ENCODE measurements at places on chromosomes 5 and 9.
A peak's percentile ranks its signal among the peaks of the same experiment; 100 is the strongest.

DNA sequence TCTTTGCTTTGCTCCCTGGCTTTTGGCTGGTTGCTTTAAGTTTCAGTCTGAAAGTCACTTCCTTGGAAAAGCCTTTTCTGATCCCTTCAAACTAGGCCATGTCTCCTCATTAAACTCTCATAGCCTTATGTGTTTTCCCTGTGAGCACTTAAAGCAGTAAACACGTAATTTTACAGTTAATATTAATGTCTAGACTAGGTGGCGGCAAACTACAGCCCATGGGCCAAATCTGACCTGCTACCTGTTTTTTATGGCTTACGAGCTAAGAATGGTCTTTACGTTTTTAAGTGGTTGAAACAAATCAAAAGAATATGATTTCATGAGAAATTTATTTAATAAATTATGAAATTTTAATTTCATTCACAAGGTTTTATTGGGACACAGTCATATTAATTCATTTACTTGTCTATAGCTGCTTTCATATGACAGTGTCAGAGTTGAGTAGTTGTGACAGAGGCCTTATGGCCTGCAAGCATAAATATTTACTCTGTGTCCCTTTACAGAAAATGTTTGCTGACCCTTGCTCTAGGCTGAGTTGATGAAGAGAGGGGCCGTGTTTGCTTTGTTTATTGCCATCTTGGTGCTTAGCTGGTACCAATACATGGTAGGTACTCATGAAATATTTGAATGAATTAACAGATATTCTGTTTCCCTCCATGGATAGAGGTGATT is 7.4 kb downstream of the SLC44A1 start:
- DNase-seq, result no peak

GRCh38 chr5:155282503-155283107 is 269.1 kb downstream of the KIF4B start:
- DNase-seq, result no peak

DNA sequence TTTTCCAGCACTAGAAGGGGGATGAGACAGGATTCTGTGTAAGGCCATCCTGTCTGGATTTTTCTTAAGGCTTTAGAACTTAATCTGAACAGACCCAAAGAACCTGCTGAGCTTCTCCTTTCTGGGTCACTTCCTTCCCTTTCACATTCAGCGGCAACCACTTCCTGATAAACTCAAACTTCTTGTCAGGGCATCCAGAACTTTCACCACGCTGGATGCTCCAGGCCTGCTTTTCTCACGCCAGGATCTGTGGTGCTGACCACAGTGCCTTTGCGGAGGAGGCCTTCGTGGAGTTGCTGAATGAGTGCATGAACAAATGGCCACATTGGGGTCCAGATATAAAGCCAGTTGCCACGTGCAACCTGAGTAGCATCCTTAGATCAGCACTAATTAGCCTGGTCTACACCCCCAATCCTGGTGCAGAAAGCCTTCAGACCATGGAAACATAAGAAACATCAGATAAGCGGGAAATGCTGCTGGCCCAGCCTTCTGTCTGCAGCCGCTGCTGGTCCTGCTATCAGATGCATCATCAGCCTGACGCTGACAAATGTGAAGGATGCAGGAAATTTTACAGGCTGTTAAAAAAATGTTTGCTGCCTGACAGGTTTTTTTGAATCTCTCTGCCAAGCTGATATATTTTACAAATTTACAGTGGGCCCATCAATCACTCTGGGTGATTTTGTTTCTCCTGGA is 75.3 kb upstream of the BARHL1 start:
- no peak for DNase-seq

DNA sequence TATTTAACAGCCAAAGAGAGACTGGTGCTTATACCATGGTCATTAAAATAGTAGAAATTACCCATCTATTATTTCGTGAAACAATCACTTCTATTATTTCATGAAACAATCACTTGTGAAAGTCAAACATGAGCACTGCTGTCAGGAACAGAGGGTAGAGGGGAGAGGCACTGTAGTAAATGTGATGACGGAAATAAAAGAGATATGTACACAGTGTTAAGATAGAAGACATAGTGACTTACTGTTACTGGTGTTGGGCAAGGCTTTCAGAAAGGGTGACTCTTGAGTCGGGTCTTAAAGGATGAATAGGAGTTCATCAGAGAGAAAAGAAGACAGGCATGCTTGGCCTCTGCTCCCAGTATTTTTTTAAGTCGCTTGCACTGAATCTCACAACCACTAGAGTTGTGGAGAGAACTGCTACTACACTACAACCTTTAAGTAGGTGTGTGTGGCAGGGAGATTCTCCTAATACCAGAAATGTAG is 162.6 kb upstream of the GNA14 start:
- no peak for DNase-seq

DNA sequence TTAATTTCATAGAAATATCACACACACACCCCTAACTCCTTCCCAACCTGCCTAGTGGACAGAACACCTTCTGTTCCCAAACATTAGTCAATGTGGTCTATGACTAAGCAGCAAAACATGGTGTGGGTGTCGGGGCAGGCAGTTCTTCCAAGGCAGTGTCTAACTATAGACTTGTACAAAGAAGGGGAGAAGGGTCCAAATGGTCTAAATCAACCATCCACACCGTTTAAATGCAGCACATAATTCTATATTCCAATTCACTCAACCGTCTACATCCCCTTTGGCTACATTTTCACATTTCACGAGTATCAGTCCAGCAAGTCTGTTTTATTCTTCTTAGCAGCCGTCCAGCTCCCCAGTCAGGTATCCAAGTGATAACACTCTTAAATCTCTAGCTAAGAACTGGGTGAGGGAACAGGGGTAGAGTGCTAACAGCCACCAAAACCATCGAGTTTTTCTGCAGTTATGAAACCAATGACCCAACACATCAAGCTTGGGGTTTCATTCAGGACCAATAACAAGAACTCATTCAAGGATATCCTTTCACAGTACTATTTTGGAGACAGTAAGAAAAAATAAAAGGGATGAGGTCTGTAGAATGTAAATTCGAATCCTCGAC is 3.3 kb downstream of the ZNF608 start:
- no peak for DNase-seq

DNA sequence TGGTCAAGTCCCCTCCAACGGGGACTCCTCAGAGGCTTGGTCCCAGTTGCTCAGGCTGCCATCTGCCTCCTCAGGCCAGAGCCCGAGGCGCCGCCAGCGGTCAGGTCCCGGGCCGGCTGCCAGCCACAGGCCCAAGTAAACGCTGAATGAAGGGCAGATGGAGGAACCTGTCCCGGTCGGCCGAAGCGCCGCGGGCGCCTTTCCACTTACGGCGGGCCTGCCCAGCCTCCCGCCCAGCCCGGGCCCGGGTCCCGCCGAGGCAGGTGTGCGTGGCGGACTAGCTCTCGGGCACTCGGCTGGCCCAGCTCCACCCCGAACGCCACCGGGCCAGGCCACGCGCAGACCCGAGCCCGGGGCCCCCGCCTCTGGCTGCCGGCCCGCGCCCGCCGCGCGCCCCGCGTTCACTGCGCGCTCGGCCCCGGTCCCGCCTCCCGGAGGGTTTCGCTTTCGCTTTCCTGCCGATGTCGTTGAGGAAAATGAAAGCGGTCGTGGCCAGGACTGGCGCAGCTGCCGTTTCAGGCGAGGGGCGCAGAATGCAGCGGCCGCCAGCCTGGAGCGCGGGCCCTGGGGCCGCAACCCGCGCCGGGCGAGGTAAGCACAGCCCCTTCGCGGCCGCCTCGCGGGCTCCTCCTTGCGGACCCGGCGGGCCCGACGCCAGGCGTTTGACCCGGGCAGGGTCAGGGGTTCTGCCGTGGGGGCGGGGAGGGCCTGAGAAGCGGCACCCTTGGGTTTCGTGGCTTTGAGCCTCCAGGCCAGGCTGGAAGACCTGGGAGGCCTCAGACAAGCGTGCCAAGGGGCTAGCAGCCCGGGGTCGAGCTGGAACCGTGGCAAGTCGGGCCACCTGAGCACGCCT is 41.2 kb downstream of the SLC22A5 start:
- peak; percentile 78 for DNase-seq

DNA sequence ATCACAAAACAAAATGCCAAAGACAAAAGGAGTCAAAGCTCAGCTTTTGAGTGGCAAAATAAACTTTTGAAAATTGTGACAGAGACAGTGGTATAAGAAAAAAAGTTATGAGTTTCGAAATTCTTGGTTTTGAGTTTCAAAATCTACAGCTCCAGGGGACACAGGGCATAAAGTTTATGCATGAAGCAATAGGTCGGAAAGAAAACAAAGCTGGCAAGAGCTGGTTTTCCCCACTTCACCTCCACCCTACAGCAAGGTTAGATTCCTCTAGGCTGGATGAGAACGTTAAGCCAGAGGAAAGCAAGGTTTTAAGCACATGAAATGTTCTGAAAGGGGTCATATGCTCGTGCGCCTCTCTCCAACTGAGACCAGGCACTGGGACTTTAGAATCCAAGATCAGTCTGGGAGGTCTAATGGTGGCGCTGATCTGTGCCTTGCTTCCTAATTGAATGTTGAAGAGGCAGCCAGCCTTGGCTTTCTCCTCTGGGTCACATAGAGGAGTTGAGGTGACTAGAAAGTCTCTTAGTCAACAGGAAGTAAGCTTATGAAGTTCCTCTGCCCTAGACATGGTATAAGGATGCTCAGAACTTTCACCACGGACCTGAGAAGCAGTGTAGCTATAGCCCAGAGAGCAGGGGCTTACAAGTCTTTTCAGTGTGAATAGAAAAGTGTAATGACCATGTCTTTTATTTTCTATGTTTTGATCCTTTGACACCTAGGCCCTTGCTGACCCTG is 167.7 kb upstream of the DMAC1 start:
- no peak for DNase-seq

GRCh38 chr9:105912863-105913516 is 218.6 kb downstream of the TMEM38B start:
- no peak for DNase-seq

DNA sequence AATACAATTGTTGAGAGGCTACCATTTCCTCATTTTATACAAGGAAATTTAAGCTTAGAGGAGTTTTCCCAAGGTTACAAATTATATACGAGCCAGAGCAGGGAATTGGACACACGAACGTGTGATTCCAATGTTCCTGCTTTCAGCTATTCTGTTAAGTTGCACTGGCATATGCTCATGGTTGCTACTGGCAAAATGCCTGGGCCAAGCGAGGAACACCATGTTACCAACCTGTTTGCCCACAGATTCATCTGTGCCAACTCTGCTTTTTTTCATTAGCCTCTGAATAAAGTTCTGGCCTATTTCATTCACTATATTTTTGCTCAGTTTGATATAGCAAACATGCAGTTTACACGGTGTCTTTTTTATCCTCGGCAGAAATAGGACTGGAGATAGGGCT is 5.1 kb upstream of the C5orf46 start:
- DNase-seq, result no peak

DNA sequence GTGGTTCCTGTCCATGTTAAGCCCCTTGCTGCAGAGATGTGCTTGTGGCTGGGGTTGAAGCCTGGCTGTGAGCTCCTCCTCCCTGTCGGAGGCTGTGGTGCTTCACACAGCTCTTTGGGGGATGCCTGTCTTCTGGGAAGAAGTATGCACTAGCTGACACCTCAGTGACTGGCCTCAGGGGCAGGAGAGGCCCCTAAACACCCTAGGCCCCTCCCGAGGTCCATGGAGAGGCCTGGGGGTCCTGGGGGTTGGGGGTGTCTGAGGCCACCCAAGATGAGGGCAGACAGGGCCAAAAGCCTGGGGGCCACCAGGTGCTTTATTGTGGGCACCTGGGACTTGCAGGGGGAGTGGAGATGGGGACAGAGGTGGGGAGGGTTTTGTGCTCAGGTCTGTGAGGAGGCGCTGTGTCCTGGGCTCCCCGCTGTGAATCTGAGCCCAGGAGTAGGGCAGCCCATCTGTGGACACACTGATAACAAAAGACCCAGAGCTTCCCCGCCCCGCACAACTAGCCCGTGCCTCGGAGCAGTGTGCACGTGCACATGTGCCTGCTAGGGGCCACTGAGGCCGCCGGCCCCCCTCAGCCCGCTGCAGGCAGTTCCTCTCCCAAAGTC is 92.0 kb downstream of the PHF2 start:
- DNase-seq, result no peak

GRCh38 chr5:67305913-67306710 is 109.5 kb upstream of the CD180 start:
- no peak for DNase-seq

GRCh38 chr5:149863830-149864229 is 80.8 kb downstream of the PDE6A start:
- no peak for DNase-seq

DNA sequence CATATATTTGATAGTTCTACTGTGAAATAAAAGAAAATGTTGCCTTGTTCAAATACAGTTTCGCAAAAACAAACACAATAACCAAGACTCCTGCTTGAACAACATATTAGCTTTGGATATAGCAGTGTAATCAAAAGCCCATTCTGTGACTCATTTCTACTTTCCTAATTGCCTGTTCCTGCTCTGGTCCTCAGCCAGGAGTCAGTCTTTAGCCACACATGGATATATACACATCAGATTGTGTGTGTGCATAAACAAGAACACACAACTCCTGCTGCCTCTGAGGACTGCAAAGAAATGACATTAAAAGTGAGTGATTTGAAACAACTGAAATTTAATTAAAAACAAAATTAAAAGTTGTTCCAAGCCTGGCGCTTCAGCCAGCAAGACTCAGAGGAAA is 334.8 kb downstream of the TRIM32 start:
- DNase-seq, result no peak

DNA sequence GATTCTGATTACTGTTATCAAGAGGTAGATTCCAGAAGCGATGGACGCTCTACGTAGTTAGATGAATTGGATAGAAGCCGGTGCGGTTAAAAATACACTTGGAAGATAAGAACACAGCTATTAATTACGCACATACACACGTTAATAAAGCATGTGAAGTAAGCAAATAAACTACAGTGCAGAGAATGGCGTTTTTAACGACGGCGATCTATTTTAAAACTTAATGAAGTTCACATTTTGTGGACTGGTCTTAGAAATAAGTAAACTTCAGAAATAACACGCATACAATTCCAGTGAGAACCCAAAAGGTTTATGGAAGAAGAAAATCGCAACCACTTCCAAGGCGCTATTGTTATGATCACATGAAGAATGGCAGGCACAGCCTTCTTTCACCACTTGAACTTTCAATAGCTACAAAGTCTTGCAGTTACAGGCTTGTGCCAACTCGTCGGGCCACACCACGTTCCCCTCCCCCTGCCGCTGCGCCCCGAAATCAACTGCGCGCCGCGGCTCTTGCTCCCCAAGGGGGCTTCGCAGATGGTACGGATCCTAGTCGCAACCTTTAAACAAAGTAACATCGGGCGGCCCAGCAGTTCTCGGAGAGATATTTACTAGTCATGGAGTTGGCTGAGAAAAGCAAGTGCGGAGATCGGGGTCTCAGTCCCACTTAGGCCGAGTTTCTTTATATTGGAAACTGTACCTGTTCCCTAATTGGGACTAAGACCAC is 866 bp upstream of the SEMA6A start:
- no peak for DNase-seq

- DNase-seq, result no peak
Observed at GRCh38 chr9:87008667-87009066, 61.4 kb upstream of the GAS1 start.

All from activated CD4-positive, alpha-beta T cell treated with anti-CD3 and anti-CD28 coated beads, Interleukin-2, amount 50 U/mL, for 1 hour (primary cell).